Progenitor cell of endocrine pancreas (in vitro differentiated cells): ENCODE measurements at places on chromosomes 6 and 20. TPM values are rescaled to one million over a fixed set of nuclear protein-coding genes. Genes with fewer than 3 reads are reported as not detected.

The RBM24 gene
- 1.2 and 1.5 TPM in 2 replicates for total RNA-seq

The C20orf204 gene
- 3.3 and 3.4 TPM in 2 replicates for total RNA-seq

The MYMX gene
- total RNA-seq, result not detected in 2 replicates

The SLC16A10 gene
- total RNA-seq, result 7.0 and 8.1 TPM in 2 replicates

The BPIFB2 gene
- total RNA-seq, result not detected in 2 replicates

The BPIFB1 gene
- not detected in 2 replicates for total RNA-seq

- no peak for DNase-seq
These were observed 12.6 kb downstream of the ACSS1 start for GRCh38 chr20:25045343-25045712.

DNA sequence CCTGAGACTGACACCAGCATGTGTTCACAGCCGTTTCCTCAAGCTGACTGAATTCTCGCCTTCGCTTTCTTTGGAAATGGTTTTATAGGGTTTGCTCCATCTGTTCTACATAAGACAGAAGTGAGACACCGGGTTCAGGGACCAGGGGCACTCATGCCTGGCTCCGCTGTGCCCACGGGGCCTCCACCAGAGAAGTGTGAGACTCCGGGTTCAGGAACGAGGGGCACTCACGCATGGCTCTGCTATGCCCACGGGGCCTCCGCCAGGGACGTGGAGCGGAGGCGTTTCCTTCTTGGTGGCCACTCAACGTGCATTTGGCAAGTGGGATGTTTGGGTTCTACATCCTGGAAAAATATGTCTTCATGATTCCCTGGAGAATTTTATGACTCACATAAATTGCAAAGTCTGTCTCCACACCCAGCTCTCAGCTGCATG is 106.6 kb downstream of the RNASET2 start:
- DNase-seq, result no peak

GRCh38 chr20:10034717-10035571 is at the start of gene ANKEF1:
Gene ANKEF1, plus strand, starts transcription at chr20:10034987. Its CDS starts 3,315 bp downstream, at chr20:10038302.
- DNase-seq, result peak; percentile 79

DNA sequence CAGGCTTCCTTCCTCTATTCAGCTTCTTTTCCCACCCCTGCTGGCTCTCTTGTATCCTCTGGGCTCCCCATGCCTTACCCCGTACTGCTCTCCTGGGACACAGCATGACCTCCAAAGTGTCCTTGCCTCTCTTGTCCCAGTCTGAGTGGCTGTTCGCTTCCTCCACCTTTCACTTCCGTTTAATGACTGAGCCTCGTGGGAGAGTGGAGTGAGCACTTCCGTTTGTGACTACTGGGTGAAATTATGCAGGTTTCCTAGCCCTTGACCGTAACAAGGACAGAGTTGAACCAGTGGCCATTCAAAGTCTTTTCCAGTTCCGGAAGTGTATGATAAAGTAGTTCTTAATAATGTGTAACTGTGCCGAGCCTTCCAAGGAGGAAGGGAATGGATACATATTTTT is 109.2 kb downstream of the ARID1B start:
- DNase-seq, result no peak

- peak; percentile 62 for DNase-seq
These were observed 800 bp downstream of the RWDD2A start for GRCh38 chr6:83193747-83194566.

DNA sequence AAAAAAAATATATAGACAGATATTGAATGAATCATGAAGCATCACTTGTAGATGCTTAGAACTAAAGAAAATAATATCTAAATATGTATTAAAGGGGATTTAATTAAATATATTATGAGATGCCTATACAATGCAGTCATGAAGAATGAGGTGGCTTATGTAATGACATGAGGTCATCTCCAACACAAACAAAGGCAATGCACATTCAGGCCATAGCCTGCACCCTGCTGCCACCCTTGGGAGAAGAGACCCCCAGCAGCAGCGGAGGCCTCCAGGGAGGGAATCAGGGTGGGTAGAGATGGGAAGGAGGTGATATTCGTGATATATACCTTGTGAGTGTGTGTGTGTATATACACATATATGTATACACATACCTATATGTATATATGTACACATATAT is 26.4 kb upstream of the SSTR4 start:
- DNase-seq, result no peak

DNA sequence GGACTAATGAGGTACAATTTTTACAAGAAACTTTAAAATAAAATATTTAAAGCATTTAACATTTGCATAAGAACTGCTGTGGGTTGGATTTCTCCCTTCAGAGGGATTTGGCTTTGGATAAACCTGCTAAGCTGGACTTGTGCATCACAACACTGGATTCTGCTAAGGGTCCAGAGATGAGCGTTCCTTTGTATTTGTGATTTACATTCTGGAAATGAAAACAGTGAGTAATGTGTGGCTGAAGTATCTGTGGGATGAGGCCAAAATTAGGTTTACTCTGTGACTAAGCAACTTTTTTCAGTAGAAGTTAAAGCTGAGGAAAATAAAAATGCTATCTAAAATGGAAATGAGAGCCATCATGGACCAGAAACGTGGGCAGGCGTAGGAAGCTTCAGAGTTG is 494.3 kb downstream of the EPM2A start:
- DNase-seq, result no peak

DNA sequence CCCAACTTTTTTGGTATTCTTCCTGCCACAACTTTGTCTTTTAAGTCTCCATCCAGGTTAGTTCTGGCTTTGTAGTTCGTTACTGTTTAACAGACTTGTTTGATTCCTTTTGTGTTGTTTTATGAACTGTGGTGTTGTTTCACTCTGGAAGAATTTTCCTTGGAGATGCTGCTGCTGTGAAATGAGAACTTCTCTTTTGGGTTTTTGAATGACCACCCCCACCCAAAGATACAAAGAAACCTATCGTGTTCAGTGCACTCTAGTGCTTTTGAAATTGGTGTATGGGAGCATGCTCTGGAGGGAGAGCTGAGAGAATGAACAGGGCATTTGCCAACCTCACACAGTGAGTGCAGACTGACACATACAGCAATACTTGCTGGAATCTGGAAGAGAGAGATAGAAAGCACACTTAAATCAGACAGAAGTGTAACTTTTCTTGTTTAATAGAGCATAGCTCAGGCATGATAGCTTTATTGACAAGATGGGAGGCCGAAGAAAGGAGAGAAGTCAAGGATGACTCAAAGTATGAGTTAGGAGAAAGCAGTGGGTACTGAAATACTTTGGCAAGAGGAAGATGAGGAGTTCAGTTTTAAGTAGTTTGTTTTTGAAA is 293.1 kb downstream of the SOX4 start:
- DNase-seq, result no peak

- peak; percentile 64 for DNase-seq
These were observed 9.9 kb upstream of the BAK1 start for GRCh38 chr6:33589731-33590530.

- DNase-seq, result no peak
These were observed 9.8 kb downstream of the FAM83D start for GRCh38 chr20:38935967-38936407.

- DNase-seq, result no peak
These were observed 70.0 kb downstream of the FAM120B start for GRCh38 chr6:170376386-170377043.

DNA sequence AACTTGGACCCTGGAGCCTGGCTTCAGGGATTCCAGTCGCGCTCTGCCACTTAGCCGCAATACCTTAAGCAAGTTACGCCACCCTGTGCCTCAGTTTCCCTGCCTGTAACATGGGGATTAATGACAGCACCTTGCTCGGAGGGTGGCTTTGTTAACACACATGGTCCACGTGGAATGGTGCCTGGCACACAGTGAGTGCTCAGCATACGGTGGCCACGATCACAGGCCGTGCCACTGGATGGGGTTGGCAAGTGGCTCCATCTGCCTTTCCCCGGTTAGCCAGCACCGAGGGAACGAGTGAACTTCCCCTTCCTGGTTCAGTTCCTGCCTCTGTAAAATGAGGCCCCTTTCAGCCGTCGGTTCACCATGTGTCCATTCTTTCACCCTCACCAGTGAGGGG is 17.2 kb downstream of the C6orf132 start:
- DNase-seq, result no peak
